ENCODE measurements at places on chromosomes 5 and 9.

DNA sequence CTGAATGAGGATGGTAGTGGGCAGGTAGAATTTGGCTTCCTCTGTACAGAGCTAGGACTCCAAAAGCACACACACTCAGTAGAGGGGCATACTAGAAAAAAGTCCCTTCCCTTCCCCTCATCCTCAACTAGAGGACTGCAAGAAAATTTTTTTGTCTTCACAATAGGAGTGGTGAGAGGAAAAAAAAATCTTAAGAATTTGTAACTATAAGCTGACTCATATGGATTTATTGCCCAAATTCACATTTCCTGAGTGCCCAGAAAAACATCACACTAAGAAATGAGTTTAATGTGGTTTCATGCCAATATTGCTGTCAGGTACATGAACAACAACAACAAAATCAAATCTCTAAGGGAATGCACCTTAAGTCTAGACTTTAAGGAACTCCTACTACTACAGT, 43.7 kb downstream of the RANBP6 start:
- H3K36me3 ChIP-seq: no peaks in the 10 kb centered on the region
- DNase-seq: no peak
- H3K27ac ChIP-seq: no peak overlapping the region
- no peak overlapping the region for H3K4me3 ChIP-seq

DNA sequence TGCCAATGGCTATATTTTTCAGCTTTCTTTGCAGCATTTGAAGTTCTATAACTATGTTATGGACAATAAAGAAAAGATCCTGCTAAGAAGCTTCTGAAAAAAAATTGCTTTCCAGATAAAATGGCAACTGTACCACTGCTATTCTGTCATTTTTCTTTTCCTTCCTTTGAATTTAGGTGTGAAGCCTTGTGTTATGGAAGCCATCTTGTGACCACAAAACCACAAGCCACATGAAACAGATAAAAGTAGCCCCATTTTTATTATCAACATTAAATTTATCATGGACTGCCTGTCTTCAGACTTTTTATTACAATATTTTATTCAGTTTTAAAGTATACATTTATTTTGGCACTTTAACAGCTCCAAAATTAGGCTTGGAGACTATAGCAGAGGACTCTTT, 289.9 kb upstream of the ACTBL2 start:
- H3K4me1 ChIP-seq: no peaks in the 10 kb centered on the region
- no peaks in the 10 kb centered on the region for H3K36me3 ChIP-seq
- no peak overlapping the region for H3K4me3 ChIP-seq
- H3K27ac ChIP-seq: no peak overlapping the region
- no peak for DNase-seq

DNA sequence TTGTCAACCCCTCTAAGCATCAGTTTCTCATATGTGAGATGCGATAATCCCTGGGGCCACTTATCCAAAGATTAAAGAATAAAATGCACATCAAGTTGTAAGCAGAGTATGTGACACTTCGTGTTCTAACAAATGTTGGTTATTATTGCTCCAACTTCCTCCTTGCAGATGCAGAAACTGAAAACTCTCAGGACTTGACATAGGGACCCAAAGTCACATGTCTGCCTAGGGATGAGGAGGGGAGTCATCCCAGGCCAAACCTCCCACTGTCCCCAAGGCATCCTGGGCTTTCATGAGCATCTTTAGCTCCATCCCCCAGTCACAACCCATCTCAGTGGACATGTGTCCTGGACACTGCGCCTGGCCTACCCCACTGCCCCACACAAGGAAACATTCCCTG, 27.5 kb upstream of the SYK start:
- peaks cover 30% of the 10 kb centered on the region for H3K4me1 ChIP-seq
- no peak overlapping the region for H3K4me3 ChIP-seq
- H3K27me3 ChIP-seq: no peaks in the 10 kb centered on the region
- no peaks in the 10 kb centered on the region for H3K36me3 ChIP-seq

DNA sequence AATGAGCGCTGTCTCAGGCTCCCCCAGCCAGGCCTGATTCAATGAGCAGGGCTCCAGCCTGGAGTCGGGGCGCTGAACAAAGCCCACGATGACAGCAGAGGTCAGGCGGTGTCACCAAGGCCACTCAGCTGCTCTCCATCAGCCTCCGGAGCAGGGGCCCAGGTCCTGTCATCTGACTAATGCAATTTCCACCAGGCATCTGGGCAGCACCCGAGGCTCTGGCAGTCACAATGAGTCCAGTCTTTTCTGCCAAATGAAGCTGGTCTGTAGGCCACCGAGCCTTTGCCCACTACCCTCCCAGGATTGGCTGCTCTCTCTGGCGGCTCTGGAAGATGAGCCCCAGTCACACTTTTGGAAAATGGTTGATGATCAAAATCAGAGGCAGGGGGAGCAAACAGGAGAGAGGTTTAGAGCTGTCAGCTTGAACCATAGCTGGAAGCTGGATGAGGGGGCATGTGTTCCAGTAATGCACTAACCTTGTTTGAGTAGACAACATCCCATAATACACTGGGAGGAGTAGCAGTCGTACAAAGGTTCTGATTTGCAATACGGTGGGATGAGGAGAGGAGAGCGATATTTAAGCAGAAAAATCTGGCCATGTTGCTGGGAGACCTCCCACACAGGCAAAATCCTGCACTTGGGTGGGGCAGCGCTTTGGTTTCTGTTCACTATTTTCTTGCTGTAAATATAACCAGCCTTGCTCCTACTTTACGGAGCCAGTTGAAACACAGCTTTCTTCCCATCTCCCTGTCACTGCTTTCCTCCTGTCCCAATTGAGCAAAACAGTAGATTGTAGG, 306.4 kb upstream of the PANK3 start:
- DNase-seq: no peak
- H3K27me3 ChIP-seq: no peaks in the 10 kb centered on the region
- H3K4me1 ChIP-seq: no peaks in the 10 kb centered on the region
- no peaks in the 10 kb centered on the region for H3K36me3 ChIP-seq
- H3K4me3 ChIP-seq: no peak overlapping the region

- H3K4me3 ChIP-seq: no peak overlapping the region
- no peak for DNase-seq
- no peaks in the 10 kb centered on the region for H3K4me1 ChIP-seq
- H3K36me3 ChIP-seq: no peaks in the 10 kb centered on the region
- no peak overlapping the region for H3K27ac ChIP-seq
Measured at GRCh38 chr5:51821697-51822096, 438.4 kb downstream of the ISL1 start.

DNA sequence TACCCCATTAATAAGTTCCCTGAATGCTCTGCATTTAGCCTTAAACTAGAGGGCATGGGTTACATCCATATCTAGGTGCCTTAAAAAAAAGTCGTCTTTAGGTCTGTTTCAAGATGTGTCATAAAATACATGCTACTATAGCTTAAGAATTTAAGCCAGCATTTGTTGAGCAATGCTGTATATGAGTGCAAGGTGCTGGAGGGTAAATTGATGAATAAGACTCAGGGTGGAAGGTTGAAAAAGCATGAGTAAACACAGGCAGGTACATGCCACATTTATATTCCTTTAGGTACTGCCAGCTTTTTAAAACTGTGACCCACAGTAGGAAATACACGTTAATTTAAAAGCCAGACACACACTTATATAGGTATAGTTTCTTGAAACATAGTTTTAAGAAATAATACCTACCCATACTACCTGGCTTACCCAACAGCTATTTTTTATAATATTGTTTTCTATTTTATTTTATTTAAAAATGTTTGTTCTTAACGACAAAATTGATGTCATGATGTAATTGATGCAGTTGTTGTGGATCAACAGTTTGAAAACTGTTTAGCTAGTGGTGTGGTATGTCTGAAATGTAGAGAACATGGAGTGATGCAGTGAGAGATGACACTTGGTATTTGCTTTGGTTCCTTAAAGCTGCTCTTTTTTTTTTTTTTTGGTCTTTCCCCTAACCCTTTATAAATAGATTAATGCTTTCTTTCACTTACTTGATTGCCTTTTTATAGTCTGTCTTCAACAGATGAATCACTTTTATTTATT, 3.9 kb downstream of the HMGCR start:
- H3K4me1 ChIP-seq: peaks cover 9% of the 10 kb centered on the region
- H3K27ac ChIP-seq: no peak overlapping the region
- peaks cover 5% of the 10 kb centered on the region for H3K36me3 ChIP-seq
- H3K27me3 ChIP-seq: no peaks in the 10 kb centered on the region
- DNase-seq: no peak

DNA sequence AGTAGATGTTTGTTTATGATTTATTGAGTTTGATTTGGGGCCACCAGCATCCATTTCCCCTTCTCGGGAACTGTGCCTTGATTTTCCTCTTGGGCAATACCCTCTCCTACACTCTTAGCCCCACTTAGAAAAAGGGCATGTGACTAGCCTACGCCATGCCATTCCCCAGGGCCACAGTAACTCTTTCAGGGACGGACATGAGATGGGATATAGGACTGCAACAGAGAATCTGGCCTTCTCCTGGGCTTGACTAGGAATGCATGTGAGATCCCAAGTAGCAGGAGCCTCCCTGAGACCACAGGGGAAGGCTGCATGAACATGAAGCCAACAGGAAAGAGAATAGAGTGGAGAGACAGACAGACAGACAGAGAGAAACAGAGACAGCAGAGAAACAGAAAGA, 30.7 kb upstream of the SPARC start:
- H3K27me3 ChIP-seq: no peaks in the 10 kb centered on the region
- no peak overlapping the region for H3K27ac ChIP-seq
- H3K4me1 ChIP-seq: peaks cover 30% of the 10 kb centered on the region

DNA sequence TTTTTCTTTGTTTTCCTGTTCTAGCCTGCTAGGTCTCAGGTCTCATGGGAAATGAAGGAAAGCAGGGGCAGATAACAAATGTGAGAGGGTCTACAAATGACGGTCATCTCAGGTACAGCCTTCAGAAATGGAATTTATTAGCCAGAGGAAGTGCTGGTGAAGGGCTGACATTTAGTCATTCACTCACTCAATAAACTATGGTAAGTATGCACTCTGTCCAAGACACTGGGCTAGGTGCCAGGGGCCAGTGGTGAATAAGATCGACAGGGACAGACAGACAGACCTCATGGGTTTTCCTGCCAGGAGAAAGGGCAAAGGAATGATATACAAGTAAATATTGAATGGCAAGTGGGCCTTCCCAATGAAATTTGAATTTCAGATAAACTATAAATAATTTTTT, 6.3 kb downstream of the PDE6A start:
- no peaks in the 10 kb centered on the region for H3K36me3 ChIP-seq
- H3K27me3 ChIP-seq: no peaks in the 10 kb centered on the region

- peak; percentile 83 for DNase-seq
- H3K4me1 ChIP-seq: peaks cover 7% of the 10 kb centered on the region
- H3K27ac ChIP-seq: no peak overlapping the region
- peak overlapping the region; percentile 27 for H3K4me3 ChIP-seq
Measured at GRCh38 chr9:89564346-89564878, 40.4 kb upstream of the GADD45G start.

GRCh38 chr5:3119435-3119834, 368.0 kb upstream of the IRX2 start:
- H3K4me3 ChIP-seq: no peak overlapping the region
- no peaks in the 10 kb centered on the region for H3K27me3 ChIP-seq
- no peaks in the 10 kb centered on the region for H3K4me1 ChIP-seq
- DNase-seq: no peak
- no peak overlapping the region for H3K27ac ChIP-seq
- H3K36me3 ChIP-seq: no peaks in the 10 kb centered on the region

- H3K4me1 ChIP-seq: no peaks in the 10 kb centered on the region
- peaks cover 4% of the 10 kb centered on the region for H3K36me3 ChIP-seq
- DNase-seq: peak; percentile 82
- H3K4me3 ChIP-seq: no peak overlapping the region
Measured at GRCh38 chr5:43631182-43631910, 28.4 kb downstream of the NNT start.

DNA sequence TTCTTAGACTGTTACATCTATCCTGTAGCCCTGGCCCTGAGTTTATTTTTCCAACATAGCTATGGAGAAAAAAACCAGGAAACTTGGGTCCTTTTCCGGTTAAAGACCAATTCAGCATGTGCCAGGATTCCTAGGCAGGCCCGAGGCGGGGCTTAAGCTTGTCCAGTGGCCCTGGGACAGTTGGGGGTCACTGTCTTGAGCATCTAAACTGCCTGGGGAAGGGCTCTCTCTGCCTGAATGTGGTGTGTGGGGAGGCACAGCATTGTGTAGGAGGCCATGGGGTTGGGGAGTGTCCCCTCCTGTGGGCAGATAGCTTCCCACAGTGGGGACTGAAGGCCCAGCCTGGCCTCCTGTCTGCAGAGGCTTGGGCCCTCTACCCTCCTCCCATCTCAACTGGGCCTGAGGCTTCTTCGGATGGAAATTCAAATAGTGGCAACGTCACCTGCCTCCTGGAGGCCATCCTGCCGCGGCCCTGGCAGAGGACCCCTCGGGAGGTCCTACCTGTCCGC, 88.8 kb downstream of the PHF2 start:
- no peak overlapping the region for H3K27ac ChIP-seq
- no peak overlapping the region for H3K4me3 ChIP-seq
- H3K4me1 ChIP-seq: no peaks in the 10 kb centered on the region
- no peaks in the 10 kb centered on the region for H3K27me3 ChIP-seq
- no peaks in the 10 kb centered on the region for H3K36me3 ChIP-seq
- no peak for DNase-seq

GRCh38 chr9:109329638-109330258, 8.9 kb upstream of the EPB41L4B start:
- H3K4me3 ChIP-seq: no peak overlapping the region
- no peak overlapping the region for H3K27ac ChIP-seq
- H3K27me3 ChIP-seq: no peaks in the 10 kb centered on the region

DNA sequence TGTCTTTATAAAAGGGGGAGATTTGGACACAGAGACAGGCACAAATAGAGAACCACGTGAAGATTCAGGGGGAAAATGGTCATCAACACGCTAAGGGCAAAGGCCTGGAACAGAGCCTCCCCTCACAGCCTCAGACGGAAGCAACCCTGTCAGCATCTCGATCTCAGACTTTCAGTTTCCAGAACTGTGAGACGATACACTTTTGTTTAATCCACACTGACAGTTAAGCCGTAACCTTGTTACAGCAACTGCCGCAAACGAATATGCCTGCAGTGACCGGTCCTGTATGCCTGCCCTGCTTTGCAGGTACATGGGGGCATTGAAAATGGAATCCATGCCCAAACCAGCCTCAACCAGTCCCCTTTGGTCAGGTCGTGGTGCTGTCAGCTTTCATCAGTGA, 139.5 kb downstream of the ATPSCKMT start:
- peak overlapping the region; percentile 31 for H3K4me3 ChIP-seq
- DNase-seq: peak; percentile 65
- no peaks in the 10 kb centered on the region for H3K36me3 ChIP-seq
- no peak overlapping the region for H3K27ac ChIP-seq
- H3K27me3 ChIP-seq: no peaks in the 10 kb centered on the region

- no peak overlapping the region for H3K27ac ChIP-seq
- H3K4me3 ChIP-seq: no peak overlapping the region
- H3K27me3 ChIP-seq: no peaks in the 10 kb centered on the region
- no peak for DNase-seq
- no peaks in the 10 kb centered on the region for H3K36me3 ChIP-seq
- no peaks in the 10 kb centered on the region for H3K4me1 ChIP-seq
Measured at GRCh38 chr5:78597974-78598371, 50.6 kb downstream of the LHFPL2 start.

- no peak overlapping the region for H3K27ac ChIP-seq
- no peak overlapping the region for H3K4me3 ChIP-seq
- no peak for DNase-seq
Measured at GRCh38 chr9:28779243-28779642, 1206.0 kb upstream of the C9orf72 start.
